Activated CD8-positive, alpha-beta memory T cell treated with anti-CD3 and anti-CD28 coated beads for 1 hour (primary cell): ENCODE measurements at places on chromosomes 16 and 17.

DNA sequence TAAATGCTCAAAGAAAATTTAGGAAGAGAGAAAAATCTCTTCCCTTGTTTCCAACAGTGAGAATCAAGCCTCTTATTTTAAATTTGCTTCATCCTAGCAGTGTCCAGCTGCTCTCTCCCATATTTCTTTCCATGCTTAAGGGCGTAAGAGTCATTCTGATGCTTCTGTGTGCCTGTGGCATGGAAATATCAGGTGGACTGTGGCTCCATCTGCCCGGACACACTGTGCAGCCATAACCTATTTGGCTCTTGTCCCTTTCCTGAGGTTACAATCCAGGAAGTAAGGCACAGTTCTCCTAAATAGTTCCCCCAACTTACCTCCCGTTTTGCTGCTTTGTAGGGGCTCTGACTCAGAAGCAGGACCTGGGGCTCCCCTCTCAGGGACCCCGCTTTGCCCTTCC is 6.3 kb upstream of the KRT222 start:
- no peak for DNase-seq

DNA sequence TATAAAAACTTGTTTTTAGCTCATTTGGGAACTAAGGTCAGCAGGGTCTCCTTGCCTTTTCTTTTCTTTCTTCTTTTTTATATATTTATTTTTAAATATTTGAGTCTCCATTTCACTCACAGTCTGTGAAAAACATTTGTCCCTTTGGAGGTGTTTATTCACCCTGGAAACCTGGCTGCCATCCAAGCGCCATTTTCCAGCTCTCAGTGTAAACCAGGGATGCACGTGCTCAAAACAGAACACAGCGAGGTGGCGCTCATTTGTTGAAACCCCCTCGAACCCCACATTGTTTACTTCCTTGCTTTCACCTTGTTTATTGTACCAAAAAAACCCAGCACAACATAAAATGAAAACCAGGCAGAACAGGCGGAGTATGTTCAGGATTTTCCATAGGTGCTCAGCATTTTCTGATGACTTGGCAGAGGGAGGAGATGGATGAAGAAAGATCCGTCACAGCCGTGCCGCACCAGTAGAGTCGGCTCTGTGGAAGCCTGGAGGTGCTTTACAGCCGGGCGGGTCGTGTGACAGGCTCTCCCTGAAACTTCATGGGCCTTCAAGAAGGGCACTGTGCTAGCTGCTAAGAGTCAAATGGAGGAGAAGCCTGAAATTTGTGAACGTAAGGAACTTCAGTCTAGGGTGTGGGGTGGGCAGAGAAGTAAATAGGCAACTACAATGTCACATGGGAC is 284.4 kb downstream of the FOXL1 start:
- DNase-seq: no peak

GRCh38 chr17:28760601-28761562 is 17.1 kb downstream of the TRAF4 start:
- DNase-seq: no peak

DNA sequence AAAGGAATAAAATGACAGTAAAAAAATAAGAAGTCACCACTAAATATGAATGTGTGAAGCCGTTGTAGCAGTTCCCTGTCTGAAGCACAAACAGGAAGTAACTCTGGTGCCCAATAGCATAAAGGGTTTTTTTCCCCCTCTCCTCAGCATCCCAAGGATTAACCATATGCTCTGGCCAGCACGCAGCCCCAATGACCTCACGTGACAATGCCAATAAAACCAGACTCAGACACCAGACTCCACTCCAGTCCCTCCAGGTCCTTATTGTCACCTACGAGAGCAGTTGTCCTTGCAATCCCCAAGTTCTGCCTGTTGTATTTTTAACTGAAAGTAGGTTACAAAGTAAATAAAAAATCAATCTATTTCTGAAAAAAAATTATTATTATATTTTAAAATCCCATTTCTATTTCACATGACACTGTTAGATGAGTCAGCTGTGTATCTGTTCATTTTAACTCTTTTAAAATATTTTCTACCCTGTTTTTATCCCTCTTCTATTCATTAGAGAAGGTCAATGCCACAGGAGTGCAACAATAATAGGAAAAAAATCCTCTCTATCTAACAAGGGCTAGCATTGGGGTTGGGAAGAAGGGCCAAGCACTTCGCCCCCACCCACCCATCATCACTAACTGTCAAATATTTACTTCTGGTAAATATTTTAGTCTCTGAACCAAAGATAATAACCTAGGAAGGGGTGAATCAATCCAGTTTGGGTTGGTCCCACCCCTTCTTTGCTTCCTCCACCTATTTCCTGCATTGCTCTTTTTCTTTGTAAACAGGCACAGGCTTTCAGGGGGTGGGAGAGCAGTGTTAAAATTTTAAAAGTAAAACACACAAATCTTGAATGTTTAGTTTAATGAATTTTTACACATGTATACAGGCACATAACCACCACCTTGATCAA is 6.6 kb downstream of the PRAC1 start:
- DNase-seq: no peak

GRCh38 chr16:61937646-61938045 is 98.6 kb downstream of the CDH8 start:
- DNase-seq: no peak

GRCh38 chr16:70774261-70774660 is 26.7 kb downstream of the VAC14 start:
- no peak for DNase-seq

DNA sequence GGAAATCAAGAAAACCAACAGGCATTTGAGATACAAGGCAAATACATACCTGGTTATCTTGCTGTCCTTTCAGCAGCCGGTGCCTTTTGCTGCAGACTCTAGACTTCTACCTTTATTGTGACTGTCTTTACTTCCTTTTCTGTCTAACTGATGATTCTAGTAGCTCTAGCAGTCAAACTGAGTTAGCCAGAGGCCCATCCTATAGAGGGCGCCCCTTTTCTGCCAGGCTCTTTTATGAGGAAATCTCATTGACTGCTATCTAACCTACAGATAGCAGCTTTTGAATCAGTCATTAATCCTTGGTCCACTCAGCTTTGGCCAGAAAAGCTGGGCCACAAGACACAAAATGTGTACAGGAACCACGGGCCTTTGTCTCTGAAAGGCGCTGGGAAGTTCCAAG is 87.5 kb upstream of the WSB1 start:
- no peak for DNase-seq

GRCh38 chr17:39621523-39622379 is 5.0 kb upstream of the PPP1R1B start:
- DNase-seq: peak; percentile 82

DNA sequence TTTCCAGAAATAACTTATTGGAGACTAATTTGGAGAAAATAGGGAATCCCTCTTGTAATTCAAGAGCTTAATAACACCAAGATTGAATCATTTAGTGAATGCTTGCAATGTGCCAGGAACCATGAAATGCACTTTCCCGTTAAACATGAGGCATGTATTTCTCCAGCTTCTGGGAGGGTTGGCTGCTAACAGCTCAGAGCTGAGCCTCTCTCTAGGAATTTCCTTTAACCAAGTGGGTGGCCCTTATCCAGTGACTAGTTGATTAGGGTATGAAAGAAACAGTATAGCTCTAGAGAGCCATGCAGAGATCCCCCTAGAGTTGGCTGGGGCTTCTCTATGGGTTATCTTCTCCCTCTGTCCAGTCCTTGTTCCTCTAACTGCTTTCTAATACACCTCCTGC is 356.4 kb upstream of the GOT2 start:
- DNase-seq: no peak
